ENCODE measurements at places on chromosomes 6 and 20. TPM values are rescaled to one million over a fixed set of nuclear protein-coding genes. Genes with fewer than 3 reads are reported as not detected.

- H3K4me3 ChIP-seq: no peak overlapping the region
- no peaks in the 10 kb centered on the region for H3K27me3 ChIP-seq
- no peak for DNase-seq
- no peaks in the 10 kb centered on the region for H3K4me1 ChIP-seq
- H3K27ac ChIP-seq: no peak overlapping the region
- no peaks in the 10 kb centered on the region for H3K36me3 ChIP-seq
Measured at GRCh38 chr20:61786230-61786629, 279.5 kb downstream of the TAF4 start.

- no peaks in the 10 kb centered on the region for H3K36me3 ChIP-seq
- H3K4me1 ChIP-seq: no peaks in the 10 kb centered on the region
- H3K27me3 ChIP-seq: no peaks in the 10 kb centered on the region
- DNase-seq: no peak
- H3K4me3 ChIP-seq: no peak overlapping the region
Measured at GRCh38 chr20:22366631-22367030, 217.7 kb downstream of the FOXA2 start.

GRCh38 chr6:41269716-41270115 lies 16.8 kb downstream of the TREM1 start:
- H3K27me3 ChIP-seq: no peaks in the 10 kb centered on the region
- H3K36me3 ChIP-seq: no peaks in the 10 kb centered on the region
- no peaks in the 10 kb centered on the region for H3K4me1 ChIP-seq
- H3K4me3 ChIP-seq: no peak overlapping the region
- H3K27ac ChIP-seq: no peak overlapping the region
- DNase-seq: peak; percentile 86

- no peaks in the 10 kb centered on the region for H3K4me1 ChIP-seq
- H3K4me3 ChIP-seq: no peak overlapping the region
- no peaks in the 10 kb centered on the region for H3K27me3 ChIP-seq
- H3K27ac ChIP-seq: no peak overlapping the region
- no peaks in the 10 kb centered on the region for H3K36me3 ChIP-seq
Measured at GRCh38 chr6:102415891-102416290, 1022.4 kb downstream of the GRIK2 start.

GRCh38 chr6:99521633-99522151 lies 6.5 kb upstream of the USP45 start:
- DNase-seq: no peak
- H3K27ac ChIP-seq: peak overlapping the region; percentile 87
- H3K36me3 ChIP-seq: no peaks in the 10 kb centered on the region
- peaks cover 9% of the 10 kb centered on the region for H3K4me1 ChIP-seq
- H3K4me3 ChIP-seq: peak overlapping the region; percentile 63

The TCEA2 gene
- 41.1 TPM for total RNA-seq

The RAET1E gene
- not detected for total RNA-seq

The CD109 gene
- total RNA-seq: 12.1 TPM
